ELR (cell line): ENCODE measurements at places on chromosomes 16 and 17.

DNA sequence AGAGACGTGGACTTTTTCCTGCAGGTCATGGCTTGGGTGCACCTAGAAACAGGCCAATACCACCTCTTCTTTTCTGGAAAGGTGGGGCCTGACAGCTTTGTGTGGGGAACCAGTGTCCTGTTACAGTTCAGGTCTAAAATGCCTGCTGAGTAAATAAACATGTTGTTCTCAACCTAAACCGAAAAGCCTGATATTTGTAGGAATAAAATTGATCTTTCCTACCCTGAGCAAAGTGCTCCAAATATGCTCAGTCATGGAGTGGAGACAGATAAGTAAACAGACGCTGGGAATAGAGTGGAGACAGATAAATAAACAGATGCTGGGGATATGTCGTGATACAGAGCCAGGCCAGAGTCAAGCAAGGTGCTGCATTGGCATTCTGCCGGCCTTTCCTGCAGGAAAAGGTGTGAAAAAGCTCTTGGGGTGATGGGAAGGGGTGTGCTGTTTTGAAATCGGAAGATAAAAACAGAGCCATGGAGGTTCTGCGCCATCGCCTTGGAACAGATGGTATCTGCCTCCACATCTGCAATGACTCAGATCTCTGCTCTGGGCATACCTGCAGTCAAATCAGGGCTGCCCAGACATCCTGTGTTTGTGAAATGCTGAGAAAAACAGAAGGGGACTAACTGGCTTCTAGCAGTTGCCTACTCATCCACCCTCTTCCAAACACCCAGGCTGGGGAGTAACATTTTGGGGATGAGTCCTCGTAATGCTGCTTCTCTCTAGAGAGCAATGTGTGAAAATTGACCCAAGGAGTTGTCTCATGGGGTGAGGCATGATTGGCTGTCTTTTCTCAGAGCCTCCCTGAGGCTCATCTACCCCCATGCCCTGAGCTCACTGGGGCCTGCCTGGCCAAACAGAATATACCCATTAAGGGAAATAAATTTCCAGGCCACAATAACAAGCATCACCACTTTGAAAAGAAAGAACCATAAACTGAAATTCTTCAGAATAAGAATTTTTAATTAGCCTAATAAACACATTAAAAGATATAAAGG, 16.8 kb upstream of the TRPV2 start:
- peak; percentile 53 for DNase-seq

DNA sequence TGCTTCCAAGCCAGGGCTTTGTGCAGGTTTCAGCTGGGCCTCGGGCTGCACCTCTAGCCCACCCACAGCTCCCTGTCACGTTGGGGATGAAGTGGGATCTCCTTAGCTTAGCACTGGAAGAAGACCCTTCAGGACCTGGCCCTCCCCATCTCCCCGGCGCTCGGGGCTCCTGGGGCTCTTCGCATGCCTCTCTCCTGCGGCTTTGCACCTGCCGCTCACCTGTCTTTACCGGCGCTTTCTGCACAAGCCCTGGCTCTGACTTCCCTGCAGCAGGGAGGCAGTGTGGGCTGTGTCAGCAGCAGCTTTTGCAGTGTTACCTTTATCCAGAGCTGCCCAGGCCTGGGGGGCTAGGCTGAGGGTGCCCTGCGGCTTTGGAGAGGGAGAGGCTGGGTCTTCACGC, 52.3 kb downstream of the NT5M start:
- no peak for DNase-seq

GRCh38 chr17:12769981-12770380, 19.3 kb upstream of the ARHGAP44 start:
- DNase-seq: peak; percentile 1

- peak; percentile 75 for DNase-seq
These were observed 19.9 kb upstream of the GPATCH8 start for GRCh38 chr17:44522883-44523671.

DNA sequence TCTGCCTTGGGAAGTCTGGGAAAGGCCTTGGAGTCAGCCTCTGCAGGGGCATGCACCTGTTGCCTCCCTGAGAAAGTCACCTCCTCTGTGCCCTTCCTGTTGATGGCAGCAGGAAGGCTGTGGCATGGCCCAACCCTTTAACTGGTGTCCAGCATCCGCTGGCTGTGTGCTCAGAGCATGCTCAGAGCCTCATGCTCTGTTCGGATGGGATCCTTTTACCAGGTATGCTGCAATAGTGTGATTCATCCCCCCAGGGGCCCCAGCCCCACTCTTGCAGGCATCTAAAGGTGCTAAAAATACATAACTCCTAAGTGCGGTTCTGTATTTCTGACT, 24.9 kb downstream of the KLHL36 start:
- DNase-seq: peak; percentile 57

DNA sequence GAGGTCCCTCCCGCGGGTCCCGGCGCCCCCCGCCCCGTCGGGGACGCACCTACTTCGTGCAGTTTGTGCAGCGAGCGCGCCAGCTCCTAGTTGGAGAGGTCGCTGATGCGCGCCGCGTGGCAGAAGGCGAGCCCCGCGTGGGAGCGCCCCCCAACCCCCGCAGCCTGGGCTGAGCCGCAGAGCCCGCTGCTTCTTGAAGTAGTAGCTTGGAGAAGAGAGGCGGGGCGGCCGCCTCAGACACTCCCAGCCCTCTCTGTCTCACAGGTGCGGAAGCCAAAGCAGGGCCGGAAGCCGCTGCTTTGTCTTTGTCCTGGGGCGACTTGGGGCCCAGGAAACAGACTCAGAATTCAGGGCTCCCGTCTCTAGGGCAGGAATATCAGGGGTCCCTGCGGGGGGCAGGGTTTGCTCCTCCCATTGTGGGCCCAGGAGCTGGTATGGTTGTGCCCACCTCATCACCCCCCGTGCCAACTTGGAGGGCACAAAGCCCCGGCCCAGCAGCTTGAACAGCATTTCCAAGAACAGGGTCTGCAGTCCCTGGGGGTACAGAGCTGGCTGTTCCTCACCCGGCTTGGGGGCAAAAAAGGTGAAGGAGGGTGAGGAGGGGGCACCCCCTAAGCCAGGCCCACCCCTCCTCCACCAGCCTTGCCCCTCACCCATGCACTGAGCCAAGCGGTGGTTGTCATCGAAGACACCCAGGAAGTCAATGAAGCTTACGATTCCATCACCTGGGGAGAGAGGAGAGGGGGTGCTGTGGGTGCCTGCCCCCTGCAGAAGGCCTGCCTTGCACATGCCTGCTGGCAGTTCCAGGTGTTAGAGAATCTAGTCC, 13.5 kb downstream of the SPATA32 start:
- DNase-seq: no peak

DNA sequence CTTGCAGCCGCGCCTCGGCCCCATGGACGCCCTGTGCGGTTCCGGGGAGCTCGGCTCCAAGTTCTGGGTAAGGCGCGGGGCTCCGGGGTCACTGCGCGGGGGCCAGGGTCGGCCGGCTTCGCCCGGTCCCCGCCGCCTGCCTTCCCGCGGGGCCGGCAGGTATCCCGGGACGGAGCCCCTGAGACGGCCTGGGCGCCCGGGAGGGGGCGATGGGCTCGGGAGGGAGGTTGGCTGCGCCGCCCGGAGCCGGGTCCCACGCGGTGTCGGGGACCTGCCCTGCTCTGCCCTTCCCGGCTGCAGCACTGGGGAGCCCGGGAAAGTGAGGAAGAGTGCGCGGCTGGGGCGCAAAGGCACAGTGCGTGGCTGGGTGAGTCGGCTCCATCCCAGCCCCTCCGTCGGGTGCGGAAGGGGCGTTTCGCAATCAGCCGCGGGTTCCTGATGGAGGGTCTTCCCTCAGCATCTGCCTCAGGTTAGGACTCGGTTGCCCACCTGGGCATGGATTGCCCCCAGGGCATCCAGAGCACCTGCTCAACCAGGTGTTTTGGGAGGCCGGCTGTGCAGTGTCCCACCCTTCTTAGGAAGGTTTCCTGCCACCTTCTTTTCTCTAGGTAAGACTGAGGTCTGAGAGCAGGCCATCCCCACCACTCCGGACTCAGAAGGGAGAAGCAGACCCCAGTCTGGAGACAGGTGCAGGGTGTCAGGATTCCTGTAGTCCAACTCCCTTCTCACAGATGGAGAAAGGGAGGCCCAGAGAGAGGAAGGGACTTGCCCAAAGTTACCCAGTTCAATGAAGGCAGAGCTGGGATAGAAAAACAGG, 442 bp downstream of the ABCC3 start:
- DNase-seq: peak; percentile 40
